Stimulated activated CD8-positive, alpha-beta memory T cell treated with anti-CD3 and anti-CD28 coated beads, Interleukin-7, amount 100 ng/mL, for 1 hour (primary cell): ENCODE measurements at places on chromosomes 5 and 9.

DNA sequence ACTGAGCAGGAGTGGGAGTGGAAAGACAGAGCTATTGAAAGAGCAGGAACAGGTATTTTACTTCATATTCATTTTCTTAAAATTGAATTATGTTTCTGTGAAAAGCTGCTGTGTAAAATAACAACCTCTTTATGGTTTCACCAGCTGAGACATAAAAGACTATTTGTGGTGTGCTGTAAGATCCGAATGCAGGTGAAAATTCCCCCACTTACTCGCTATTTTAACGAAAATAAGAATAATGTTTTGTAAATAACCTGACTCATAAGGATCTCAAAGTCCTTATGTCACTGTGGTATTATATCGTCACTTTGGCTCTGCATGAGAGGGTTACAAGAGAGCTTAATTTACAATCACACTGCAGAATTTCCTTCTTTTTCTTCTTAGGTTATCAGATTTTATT lies 65.3 kb upstream of the NFIB start:
- no peak for DNase-seq

- DNase-seq: no peak
Observed at GRCh38 chr9:93226819-93227218, 42.9 kb downstream of the WNK2 start.

- DNase-seq: peak; percentile 45
Observed at GRCh38 chr9:91424403-91425176, 958 bp upstream of the NFIL3 start.

GRCh38 chr5:159021901-159022556 lies 77.7 kb downstream of the EBF1 start:
- DNase-seq: no peak

- no peak for DNase-seq
Observed at GRCh38 chr5:43773478-43773844, 170.5 kb downstream of the NNT start.

GRCh38 chr9:37030611-37030939 lies 3.5 kb downstream of the PAX5 start:
- no peak for DNase-seq

DNA sequence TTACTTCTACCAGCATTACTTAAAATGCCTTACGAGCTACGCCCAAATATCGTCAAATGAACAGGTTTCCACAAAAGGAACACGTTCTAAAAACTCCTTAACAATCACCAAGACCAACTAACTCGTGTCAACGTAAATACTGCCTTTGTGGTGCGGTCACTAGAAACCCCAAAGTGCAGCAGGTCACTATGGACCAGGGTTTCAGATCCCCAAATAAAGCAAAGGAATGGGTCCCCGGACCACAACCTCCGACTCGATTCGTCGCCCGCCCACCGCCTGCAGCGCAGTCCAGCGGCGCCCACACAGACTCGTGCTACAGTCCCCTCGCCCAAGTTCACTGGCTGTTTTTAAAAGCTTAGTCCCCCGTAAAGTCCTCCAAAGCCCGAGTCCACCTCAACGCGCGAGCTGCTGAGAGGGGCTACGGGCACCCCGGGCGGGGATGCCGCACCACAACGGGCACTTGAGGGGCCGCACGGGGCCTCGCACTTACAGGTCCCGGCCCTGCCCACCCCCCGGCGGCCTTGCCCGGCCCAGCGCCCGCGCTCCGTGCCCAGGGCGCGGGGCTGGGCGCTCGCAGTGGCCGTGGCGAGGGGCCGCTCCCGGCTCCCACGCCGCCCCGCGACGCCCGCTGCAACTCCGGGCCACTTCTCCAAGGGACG lies 1.1 kb downstream of the NFIB start:
- DNase-seq: no peak

GRCh38 chr9:27572566-27572917 lies 739 bp downstream of the C9orf72 start:
- peak; percentile 27 for DNase-seq

DNA sequence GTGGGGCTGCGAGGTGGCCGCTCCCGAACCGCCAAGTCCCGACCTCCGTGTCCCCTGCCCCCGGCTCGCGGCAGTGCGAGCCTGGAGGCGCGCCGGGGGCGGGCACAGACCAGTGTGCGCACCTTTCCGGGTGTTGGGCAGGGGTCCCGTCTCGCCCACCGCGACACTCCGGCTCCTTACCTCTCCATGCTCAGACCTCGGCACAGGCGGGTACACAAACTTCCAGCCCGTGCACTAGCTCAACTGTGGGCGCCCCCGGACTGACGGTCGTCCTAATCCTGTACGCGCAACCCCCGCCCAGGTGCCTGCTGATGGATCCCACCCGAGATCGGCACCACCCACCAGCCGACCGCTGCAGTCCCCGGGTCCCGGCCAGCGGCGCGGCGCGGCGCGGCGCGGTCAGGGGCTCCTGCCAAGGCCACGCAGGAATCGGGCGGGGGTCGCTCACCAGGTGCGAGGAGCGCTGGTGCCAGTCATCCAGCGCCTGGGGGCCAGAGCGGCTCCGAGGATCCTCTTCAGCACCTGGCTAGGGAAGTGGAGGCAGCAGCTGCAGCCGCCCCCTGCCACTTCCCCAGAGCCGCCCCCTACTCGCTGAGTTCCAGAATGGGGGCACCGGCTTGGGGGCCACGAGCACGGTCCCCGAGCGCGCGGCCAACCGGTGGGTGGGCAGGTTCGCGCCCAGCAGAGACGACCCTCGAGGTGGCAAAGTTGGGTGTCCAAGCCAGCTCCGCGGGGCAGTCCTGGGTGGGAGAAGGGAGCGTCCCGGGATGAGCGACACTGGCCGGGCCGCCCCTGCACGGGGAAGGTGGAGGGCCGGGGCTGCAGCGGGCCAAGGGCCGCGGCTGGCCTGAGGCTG lies 511 bp downstream of the SEMA5A start:
- DNase-seq: no peak

DNA sequence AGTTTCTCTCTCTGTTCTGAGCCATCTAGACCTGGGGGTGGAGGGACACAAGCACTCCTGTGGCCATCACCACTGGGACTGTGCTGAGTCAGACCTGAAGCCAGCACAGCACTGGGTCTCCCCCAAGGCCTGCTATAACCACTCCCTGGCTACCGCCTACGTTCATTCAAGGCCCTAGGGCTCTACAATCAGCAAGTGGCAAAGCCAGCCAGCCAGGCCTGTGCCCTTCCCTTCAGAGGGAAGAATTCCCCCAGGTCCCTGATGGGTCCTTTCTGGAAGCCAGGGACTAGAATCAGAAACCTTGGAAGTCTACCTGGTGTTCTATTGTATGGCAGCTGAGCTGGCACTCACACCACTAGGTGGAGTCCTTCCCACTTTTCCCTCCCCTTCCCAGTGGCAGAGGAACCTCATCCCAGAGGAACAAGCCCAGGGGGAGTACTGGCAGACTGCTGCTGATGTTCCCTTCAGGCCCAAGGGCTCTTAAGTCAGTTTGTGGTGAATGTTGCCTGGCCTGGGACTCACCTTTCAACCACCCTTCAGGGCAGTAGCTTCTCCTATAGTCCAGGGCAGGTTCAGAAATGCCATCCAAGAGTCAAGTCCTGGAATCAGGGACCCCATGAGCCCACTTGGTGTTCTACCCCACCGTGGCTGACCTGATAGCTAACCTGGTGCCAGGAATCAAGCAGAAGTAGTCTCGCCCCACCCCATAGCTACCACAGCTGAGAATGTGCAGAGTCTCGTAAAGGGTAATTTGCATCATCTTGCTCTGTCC lies 20.0 kb downstream of the JMY start:
- no peak for DNase-seq

DNA sequence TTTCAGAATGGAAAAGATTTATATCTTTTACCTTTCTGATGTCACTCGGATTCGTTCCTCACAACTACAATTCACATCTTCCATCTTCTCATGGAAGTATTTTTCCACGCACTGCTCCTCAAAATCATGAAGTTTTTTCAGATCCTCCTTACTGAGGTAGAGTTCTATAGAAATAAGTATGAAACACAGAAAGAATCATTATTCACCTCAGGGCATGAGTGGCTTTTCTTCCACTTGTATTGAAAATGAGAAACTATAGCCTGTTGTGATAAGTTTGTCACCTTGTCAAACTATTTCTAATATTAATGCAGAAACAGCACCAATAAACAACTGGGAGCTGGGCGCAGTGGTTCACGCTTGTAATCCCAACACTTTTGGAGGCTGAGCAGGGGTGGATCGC lies 116.0 kb downstream of the TRPM6 start:
- no peak for DNase-seq

DNA sequence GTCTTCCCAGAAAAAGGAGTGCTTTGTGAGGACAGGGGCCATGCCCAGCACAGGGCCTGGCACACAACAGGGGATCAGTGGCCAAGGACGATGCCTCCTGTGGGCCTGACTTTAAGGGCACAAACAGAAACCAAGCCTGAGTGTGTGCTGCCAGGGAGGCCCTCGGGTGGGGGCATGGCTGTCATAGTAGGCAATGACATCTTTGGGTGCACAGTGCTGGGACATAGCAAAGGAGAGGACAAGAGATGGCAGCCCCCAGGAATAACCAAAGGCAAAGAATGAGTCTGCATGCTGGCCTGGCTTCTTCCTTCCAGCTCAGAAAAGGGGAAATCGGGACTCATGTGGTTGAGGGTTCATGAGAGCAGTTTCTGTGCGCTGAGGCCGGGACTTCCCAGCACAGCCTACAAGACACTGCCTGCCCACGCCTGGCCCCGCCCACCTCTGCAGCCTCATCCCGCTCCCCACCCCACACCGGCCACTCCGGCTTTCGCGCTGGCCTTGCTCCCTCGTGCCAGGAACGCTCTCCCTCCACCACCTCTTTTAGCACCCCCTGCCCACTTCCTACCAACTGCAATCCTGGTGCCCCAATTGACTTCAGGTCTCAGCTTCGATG lies 13.8 kb upstream of the LHX2 start:
- no peak for DNase-seq
